AG08395 (cell line): ENCODE measurements at places on chromosomes 2 and 18.

- no peak for DNase-seq
Measured at GRCh38 chr2:9345997-9346396, 77.3 kb downstream of the ITGB1BP1 start.

GRCh38 chr18:73594749-73595148 lies 552.9 kb downstream of the FBXO15 start:
- DNase-seq, result no peak

GRCh38 chr18:46264255-46264654 lies 160.1 kb downstream of the HAUS1 start:
- no peak for DNase-seq

DNA sequence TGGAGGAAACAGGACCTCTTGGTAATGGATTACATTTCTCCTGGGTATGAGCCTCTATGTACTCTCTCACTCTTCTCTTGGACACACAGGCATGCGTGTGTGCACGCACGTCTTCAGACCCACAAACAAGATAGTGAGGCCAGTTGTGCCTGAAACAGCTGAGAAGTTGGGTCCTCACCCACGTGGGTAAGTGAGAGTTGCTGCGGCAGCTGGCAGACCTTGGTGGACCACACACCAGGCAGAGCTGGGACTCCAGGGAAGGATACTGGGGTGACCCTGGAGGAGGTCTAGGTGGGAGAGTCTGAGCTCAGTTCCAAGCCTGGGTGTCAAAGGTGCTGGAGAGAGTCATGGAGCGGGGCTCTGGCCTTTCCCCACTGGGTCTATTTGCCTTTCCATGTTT lies 194.3 kb downstream of the HAUS1 start:
- no peak for DNase-seq
